ENCODE measurements at places on chromosomes 3 and 15. TPM values are rescaled to one million over a fixed set of nuclear protein-coding genes. Genes with fewer than 3 reads are reported as not detected.

The CTXN2 gene
- total RNA-seq: not detected

The MORC1 gene
- not detected for total RNA-seq

The SLC12A8 gene
- total RNA-seq: 33.0 TPM

The LRRN1 gene
- total RNA-seq: 3.5 TPM

The IL20RB gene
- 1.8 TPM for total RNA-seq

The CLEC3B gene
- 48.9 TPM for total RNA-seq

The PATL2 gene
- total RNA-seq: 2.7 TPM

The PTH1R gene
- 0.29 TPM for total RNA-seq

The FOXL2NB gene
- not detected for total RNA-seq

The TRPC1 gene
- 19.9 TPM for total RNA-seq

The ZNF80 gene
- not detected for total RNA-seq

The HEG1 gene
- total RNA-seq: 114 TPM

Measured in osteoblast (primary cell).